ENCODE measurements at places on chromosomes 5 and 9. TPM values are rescaled to one million over a fixed set of nuclear protein-coding genes. Genes with fewer than 3 reads are reported as not detected.

DNA sequence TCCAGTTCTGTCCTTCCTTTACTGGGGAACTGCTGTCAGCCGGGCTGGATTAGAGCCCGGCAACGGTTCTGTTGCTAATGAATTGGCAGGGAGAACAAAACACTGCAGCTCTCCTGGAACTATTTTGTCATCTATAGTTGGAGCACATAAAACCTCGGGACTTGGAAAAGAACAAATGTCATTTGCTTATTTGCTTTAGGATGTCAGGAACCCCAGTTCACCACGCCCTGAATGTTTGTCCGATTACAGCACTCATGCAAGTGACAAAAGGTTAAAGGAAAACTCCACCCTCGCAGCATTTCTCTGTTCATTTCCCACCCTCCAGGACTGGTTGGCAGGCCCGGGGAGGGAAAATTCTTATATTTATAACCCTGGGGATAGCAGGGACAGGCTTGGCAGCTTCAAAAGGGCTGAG is 66.4 kb upstream of the PLPP1 start:
- H3K4me1 ChIP-seq = peaks cover 29% of the 10 kb centered on the region
- H3K4me3 ChIP-seq = peak overlapping the region; percentile 37
- DNase-seq = no peak
- no peaks in the 10 kb centered on the region for H3K36me3 ChIP-seq
- H3K27ac ChIP-seq = peak overlapping the region; percentile 47
- no peaks in the 10 kb centered on the region for H3K27me3 ChIP-seq

- no peak for DNase-seq
- H3K27me3 ChIP-seq = no peaks in the 10 kb centered on the region
- peaks cover 40% of the 10 kb centered on the region for H3K4me1 ChIP-seq
- H3K27ac ChIP-seq = no peak overlapping the region
- H3K4me3 ChIP-seq = no peak overlapping the region
- peaks cover 10% of the 10 kb centered on the region for H3K36me3 ChIP-seq
Observed at GRCh38 chr9:91182429-91183225, 179.1 kb downstream of the AUH start.

GRCh38 chr9:110123341-110124095 is 84.4 kb downstream of the C9orf152 start:
- no peak for DNase-seq
- no peaks in the 10 kb centered on the region for H3K36me3 ChIP-seq
- H3K27ac ChIP-seq = no peak overlapping the region
- H3K4me1 ChIP-seq = peaks cover 16% of the 10 kb centered on the region
- H3K4me3 ChIP-seq = no peak overlapping the region

- no peak overlapping the region for H3K27ac ChIP-seq
- peaks cover 27% of the 10 kb centered on the region for H3K4me1 ChIP-seq
- peaks cover 32% of the 10 kb centered on the region for H3K36me3 ChIP-seq
- H3K4me3 ChIP-seq = no peak overlapping the region
Observed at GRCh38 chr5:91307048-91307447, 76.1 kb downstream of the ARRDC3 start.

The PDE8B gene
- total RNA-seq = not detected

Data from activated CD4-positive, alpha-beta memory T cell treated with anti-CD3 and anti-CD28 coated beads, Interleukin-2, amount 10 ng/mL, durations not matched to agents 7 days and 5 days (primary cell).